ENCODE measurements at places on chromosomes 6 and 20.

- DNase-seq: no peak
Observed at GRCh38 chr6:135909737-135910387, 58.4 kb downstream of the PDE7B start.

- DNase-seq: no peak
Observed at GRCh38 chr20:23244916-23245552, 105.6 kb upstream of the NXT1 start.

DNA sequence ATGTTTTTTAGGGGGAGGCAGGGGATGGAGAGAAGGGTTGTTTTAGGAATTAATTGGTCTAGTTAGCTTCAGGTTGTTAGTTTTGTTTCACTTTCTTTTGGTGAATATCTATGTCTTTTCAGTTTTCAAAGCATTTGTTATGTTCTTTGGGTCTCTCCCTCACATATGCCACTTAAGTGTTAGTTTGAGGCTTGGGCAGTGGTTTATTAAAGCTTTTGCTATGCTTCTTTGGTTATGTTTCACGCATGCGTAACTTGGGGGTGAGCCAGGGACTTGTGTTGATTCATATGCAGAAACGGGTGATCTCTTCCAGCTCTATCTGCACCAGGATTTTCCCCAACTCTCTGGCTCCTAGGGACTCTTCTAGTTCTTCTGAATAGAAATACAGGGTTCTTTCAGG, 11.4 kb upstream of the MMS22L start:
- DNase-seq: no peak

DNA sequence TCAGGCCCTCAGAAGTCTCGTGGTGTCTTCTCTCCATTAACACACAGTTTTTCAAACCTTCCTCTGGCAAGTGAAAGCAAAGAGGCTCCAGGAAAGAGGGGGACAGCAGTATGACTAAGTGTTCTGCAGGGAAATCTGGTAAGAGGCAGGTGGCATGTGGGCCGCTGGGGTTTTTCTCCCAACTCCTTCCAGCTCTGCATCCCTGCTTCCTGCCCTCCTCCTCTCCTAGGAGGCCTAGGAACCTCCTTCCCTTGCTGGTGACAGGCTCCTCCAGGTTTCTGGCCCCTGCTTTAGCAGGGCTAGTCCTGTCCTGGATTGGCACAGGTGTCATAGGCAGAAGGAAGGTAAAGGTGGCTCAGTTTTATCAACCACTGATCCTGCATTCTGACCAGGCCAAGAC, 7.6 kb upstream of the ITCH start:
- DNase-seq: no peak

DNA sequence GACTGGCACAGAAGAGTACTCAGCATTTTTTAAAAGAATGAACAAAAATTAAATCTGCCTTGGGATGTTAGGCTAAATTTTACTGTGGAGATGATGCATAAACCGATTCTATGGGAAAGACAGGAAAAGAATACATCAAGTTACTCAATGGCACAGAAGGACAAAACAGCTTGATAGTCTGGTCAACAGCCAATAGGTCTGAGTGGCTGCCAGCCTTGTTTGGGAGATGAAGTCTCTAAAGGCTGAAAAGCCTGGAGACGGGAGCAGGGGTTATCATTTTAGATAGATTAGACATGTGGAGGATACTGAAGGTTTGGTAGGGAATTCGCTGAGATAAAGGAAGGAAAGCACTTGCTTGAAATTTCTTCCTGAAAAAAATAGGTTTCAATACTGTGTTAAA, 56.3 kb upstream of the LAMA2 start:
- no peak for DNase-seq

DNA sequence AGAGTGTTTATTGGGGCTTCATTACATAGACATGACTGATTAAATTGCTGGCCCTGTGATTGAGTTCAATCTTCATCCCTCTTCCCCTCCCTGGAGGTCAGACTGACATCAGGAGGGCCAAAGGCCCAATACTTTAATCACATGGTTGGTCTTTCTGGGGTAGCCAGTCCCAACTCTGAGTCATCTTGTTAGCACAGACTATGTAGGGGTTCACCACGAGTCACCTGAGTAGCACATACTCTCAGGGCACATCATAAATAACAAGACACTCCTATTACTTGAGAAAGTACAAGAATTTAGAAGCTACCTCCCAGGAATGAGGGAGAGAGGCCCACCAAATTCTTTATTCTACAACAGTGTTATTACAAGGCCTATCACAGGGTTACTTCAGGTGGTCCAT, 11.3 kb downstream of the GINS1 start:
- no peak for DNase-seq

DNA sequence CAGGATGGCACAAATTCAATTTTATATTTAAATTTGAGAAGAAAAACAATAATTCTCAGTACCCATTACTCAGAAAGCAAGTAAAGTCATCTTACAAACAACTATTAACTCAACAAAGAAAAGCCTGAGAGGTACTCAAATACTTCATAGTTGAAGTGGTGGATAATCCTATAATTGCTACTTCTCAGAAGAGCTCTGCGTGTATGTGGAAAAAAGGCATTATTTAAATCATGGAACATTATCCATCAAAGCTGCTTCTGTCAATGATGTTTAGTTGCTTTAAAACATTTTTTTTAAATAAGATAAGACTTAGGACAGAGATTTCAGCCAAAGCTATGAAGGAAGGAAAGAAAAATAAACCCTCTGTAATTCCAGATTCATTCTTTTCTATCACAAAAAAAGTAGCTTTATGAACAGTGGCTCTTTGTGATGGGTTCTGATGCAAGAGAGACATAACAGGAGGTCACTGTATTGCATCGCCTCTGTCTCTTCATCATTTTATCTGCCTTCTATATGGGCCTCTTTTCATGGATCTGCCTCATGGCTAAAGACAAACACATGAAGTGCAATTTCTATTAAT, 367.9 kb upstream of the SLC35B3 start:
- DNase-seq: no peak

Data from umbilical cord (tissue), 2 donors.